Stimulated activated CD8-positive, alpha-beta memory T cell treated with anti-CD3 and anti-CD28 coated beads, Interleukin-7, amount 100 ng/mL, for 1 hour (primary cell): ENCODE measurements at places on chromosomes 12 and 14.

DNA sequence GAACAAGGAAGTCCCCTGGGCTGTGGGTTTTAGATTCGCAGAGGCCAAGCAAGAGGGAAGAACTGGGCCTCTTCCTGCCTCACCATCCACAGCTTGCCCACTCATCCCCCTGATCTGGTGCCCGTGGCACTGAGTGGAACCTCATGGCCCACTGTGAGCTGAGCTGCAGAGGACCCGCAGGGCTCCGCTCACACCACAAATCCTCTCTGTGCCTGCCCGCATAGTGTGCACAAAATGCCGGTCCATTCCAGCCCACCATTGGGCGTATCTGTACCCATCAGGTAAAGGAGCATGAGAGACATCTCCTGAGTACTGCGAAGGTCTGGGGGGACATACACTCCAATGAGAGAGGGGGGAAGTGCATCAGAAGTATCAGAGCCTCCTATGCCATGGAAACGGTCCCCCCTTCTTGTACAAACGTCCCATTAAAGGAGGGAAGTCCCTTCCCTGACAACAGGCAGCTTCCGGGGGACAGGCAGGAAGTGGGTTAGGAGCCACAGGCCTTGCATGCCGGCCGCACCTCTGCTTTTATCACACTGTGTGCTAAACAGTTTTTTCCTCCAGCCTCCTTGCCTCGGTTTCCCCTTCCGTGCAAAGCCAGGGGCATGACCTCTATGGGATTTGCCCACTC, 309.4 kb upstream of the DIO3 start:
- no peak for DNase-seq

GRCh38 chr12:62268956-62269355, 8.8 kb downstream of the USP15 start:
- no peak for DNase-seq

- no peak for DNase-seq
Measured at GRCh38 chr14:50002926-50003212, 110.0 kb downstream of the ARF6 start.

DNA sequence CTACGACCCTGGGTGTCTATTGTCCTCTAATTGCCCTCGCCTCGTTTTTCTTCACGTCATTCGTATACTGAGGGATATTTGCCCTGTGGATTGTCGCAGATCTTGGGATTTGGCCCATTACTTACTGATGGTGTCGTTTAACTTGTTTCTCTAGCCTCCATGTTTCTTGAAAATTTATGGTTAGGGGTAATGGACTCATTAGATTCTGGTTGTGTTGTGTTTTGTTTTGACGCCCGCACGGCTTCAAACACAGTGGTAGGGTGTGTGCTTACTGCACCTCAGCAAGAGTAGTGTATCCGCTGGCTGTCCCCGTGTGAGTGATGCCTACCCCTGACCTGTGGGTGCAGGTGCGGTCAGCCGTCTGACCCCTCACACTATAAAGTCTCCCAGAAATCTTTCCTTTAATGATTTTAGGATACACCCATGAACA, 874 bp upstream of the RNU6-8 start:
- DNase-seq: no peak

DNA sequence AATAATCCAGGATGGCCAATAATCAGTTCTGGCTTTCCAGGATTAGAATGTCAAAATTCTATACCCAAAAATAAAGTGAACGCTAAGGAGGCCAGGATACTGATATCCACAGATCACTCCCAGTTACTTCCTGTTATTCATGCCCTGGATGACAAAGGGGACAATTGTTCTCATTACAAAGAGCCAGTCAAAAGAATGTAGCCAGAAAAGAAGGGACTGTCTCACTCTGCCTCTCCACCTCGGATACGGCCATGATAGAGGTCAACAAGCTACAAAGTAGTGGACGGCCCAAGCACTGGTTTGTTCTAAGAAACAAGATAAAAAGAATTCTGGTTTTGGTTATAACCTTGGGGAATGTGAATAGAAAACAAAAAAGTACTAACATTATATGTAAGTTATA, 116.1 kb upstream of the ATF7IP start:
- no peak for DNase-seq

DNA sequence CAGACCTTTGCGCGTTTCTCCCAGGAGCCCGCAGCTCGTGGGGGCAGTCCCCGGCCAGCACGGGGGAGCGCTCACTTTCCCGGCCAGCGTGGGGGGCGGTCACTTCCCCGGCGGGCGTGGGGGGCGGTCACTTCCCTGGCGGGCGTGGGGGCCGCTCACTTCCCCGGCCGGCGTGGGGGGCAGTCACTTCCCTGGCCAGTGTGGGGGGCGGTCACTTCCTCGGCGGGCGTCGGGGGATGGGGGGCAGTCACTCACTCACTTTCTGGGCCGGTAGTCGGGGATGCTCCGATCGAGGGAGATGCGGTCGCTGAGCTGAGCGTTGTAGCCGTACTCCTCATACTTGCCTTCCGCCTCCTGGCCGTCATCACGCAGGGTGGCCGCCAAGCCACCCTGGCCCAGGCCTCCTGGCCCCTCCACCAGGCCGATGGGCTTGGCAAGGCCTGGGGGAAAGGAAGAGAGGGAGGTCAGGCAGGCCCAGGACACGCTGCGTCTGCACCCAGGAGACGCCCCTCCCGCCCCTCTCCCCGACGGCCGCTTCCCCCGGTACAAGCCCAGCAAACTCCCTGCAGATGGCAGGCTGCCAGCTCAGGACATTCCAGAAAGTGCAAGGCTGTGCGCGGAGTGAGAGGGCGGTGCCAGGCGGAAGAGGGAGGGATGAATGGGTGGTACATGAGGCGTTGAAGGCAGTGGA, 43.3 kb downstream of the GALNT9 start:
- no peak for DNase-seq

DNA sequence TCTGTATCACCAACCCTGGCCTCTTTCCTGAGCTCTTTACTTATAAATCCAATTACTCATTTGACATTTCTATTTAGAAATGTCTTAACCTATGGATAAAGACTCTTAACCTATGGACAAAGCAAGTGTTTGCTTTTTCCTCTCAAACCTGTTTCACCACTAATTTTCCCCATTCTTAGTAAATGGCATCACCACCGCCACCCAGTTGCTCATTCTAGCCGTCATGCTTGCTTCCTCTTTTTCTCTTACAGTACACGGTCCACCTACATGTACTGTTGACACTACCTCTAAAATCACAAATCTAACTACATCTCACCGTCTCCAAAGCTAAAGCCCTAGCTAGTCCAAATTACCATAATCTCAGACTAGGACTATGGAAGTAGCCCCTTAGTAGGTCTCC, 60.0 kb downstream of the CAPS2 start:
- no peak for DNase-seq

- DNase-seq: no peak
Measured at GRCh38 chr12:110694330-110694901, 5.5 kb upstream of the HVCN1 start.

DNA sequence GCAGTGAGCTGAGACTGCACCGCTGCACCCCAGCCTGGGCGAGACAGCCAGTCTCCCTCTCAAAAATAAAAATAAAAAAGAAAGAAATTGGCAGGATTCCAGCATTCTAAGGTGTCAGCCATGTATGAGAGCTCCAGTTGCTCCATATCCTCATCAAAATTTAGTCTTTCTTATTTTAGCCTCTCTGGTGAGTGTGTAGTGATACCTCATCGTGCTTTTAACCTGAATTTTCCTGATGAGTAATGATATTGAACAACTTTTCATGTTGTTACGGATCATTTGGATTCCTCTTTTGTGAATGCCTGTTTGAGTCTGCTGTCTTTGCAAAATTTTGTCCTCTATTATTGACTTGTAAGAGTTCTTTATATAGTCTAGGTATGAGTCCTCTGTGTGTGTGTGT, 28.5 kb downstream of the CCDC60 start:
- no peak for DNase-seq

DNA sequence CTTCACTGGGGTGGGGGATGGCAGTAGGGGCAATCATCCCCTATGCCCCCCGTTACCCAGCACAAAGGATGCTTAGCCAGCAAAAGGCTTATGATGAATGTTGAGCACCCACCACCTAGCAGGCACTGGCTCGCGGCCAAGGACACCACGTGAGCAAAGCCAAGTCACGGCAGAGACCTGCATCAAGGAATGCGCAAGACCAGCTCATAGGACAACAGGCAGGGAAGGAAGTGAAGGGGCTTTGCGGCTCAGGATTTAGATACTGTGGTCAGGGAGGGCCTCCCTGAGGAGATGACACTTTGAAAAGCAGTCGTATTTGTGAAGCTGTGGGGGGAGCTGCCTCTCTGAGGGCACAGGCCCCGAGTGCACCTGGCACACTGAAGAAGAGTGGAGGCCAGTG, 32.8 kb downstream of the SH2B3 start:
- DNase-seq: peak; percentile 43

- no peak for DNase-seq
Measured at GRCh38 chr12:4506870-4507269, 31.8 kb upstream of the RAD51AP1 start.

DNA sequence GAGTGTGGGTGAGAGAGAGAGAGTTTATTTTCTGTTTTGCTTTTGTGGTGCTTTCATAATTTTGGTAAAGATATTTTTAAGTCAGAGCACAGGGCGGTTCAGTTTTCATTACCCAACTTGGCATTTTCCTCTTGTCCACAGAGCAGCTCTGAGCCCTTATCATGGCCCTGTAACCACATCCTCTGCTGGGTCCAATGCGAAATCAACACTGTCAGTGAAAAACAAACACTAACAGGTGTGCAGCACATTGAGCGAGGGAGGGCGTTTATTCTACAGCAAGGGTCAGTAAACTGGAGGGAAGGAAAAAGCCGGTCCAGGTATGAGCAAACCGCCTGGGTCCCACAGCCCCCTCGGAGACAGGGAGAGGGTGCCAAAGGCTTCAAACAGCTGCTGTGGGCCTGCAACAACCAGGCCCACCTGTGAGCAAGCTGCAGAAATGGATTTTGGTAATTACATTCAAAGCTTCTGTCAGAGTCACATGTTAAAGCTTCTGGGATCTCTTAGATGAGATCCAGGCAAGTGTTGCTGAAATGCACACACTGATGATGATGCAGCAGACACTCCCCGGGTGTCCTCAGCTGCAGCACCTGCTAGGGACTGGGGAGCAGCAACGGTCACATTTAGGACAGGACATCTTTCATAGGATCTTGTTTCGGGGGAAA, 132.7 kb upstream of the DYRK2 start:
- DNase-seq: no peak

DNA sequence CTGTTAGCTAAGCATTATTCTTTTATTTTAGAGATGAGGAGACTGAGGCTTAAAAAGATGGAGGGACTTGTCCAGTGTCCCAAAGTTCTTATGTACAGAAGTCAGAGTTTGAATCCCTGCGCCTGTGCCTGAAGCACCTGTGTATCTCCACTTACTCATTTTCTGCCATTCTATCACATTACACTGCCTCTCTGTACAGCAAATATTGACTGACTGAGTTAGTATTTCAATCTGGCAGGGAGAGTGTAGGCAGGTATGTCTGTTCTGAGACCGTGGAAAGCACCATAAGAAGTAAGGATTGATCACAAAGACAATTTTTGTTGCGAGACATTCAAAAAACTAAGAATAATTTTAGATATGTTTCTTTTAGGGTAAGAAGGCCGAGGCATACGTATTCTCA, 162.7 kb downstream of the KITLG start:
- no peak for DNase-seq

- no peak for DNase-seq
Measured at GRCh38 chr14:65604936-65605335, 192.4 kb downstream of the FUT8 start.

- no peak for DNase-seq
Measured at GRCh38 chr12:124742111-124742510, 121.6 kb downstream of the SCARB1 start.

DNA sequence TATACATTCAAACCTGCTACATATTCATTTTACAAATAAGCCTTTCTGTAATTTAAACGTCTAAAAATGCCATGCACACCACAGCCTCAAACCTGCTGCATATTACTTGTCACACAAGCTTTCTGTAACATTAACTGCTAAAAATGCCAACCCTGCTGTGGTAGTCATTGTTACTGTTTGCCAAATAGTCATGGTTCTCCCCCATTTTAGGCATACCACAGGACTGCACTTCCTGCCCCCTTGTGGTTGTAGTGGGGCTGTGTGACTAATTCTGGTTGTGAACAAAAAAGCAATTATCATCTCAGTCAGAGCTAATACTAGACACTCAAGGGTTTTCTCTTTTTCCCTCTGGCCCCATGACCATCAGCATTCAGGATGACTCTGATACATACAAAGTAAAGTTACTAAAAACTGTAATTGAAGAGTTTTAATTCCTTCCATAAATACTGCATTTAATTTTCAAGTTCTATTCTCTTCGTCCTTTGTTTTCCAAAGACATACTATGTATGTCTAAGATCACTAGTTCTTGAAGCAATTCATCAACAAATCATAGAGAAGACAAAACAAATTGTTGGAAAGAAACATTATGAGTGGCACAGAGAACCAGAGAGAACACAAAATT, 5.7 kb upstream of the SLC35F4 start:
- DNase-seq: no peak

GRCh38 chr12:81084811-81085350, 7.0 kb downstream of the ACSS3 start:
- no peak for DNase-seq

DNA sequence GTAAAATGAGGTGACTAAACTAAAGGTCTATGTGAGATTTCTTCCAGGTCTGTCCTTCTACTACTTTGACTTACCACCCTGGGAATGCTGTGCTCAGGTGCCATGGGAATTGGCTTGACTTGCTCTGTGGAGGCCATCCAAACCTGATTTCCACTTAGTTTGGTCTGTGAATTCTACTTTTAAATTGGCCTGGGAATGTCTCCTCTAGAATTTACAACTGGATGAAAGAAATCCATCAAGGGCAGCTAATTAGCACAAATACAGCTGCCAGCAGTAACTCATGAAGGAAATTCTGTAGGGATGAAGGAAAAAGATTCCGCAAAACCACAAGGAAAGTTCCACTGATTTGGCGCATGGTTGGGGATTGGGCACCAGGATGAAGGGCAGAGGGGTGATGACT, 31.7 kb upstream of the FRMD6 start:
- no peak for DNase-seq

DNA sequence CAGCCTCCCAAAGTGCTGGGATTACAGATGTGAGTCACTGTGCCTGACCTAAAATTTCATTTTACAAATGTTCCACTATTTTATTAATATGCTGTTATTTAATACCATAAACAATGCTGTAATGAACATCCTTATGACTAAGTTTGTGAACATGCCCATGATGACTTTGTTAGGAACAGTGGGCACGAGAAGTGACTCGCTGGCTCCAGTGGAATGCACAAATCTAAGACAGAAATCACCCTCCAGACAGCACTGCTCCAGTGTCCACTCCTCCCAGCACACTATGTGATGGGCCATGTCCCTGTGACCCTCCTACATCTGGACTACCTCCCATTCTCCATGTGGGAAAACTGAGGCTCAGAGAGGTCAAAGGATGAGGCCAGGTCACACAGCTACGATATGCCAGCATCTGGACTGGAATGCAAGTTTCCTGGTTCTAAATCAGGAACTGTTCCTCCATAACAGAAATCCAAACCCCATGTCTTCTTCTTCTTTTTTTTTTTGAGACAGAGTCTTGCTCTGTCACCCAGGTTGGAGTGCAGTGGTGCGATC, 57.9 kb downstream of the GPR68 start:
- no peak for DNase-seq

DNA sequence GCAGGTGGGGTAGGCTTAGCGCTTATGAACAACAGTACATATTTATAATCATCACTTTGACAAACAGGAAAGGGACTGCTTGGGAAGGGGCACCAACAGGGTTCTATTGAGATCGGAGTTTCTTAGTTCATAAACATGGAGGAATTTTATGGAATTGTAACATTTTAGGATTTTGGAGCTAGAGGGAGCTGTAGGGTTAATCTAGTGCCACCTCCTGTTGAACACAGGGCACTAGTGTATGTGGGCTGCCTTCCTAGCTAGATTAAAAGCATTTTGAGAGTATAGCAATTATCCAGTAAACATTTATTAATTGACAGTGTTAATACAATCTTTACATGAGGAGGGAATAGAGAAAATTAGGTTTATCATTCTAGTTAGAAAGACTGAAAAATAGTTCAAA, 23.1 kb upstream of the TBC1D30 start:
- DNase-seq: no peak
